ENCODE measurements at places on chromosomes 16 and 17. TPM values are rescaled to one million over a fixed set of nuclear protein-coding genes. Genes with fewer than 3 reads are reported as not detected.

MPV17L gene
- 0.05 TPM for total RNA-seq

SPATA32 gene
- total RNA-seq = 1.4 TPM

PCGF2 gene
- total RNA-seq = 2.7 TPM

KRT17 gene
- 0.63 TPM for total RNA-seq

ZNF750 gene
- not detected for total RNA-seq

KRT25 gene
- total RNA-seq = not detected

PTX4 gene
- total RNA-seq = not detected

SLC46A1 gene
- total RNA-seq = 2.1 TPM

CD2BP2 gene
- 61.9 TPM for total RNA-seq

CHST4 gene
- total RNA-seq = not detected

PRSS53 gene
- 6.2 TPM for total RNA-seq

LDHD gene
- 0.35 TPM for total RNA-seq

Measured in activated T-cell treated with anti-CD3 and anti-CD28 coated beads, Interleukin-2, amount 50 U/mL, for 72 hours (primary cell).